Anterior cingulate cortex (tissue), 58 donors: ENCODE measurements at places on chromosomes 2 and 18.

GRCh38 chr18:44678725-44679055 is 2.0 kb upstream of the SETBP1 start:
- no peak for DNase-seq

DNA sequence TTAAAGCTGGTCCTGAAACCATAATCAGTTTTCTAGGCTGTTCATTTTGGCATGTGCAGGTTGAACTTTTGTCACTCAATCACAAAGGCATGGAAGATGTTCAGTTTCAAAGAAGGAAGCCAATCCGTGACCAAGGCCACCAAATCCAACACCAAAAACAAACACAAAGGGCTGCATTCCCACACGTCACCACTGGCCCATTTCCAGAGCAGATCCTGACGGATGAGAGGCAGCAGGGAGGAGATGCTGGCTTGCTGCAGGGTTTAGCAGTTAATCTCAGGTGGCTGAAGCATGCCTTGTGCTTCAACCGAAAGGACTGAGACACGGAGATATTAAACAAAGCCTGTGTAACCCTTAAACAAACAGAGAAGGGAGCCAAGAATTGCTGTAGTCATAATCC is 191.9 kb upstream of the CTAGE1 start:
- DNase-seq = no peak

- DNase-seq = no peak
These were observed 43.6 kb upstream of the IHH start for GRCh38 chr2:219104107-219105035.

GRCh38 chr2:73099486-73099885 is 13.3 kb downstream of the RAB11FIP5 start:
- no peak for DNase-seq

GRCh38 chr2:236236559-236237452 is 27.4 kb downstream of the ASB18 start:
- no peak for DNase-seq

DNA sequence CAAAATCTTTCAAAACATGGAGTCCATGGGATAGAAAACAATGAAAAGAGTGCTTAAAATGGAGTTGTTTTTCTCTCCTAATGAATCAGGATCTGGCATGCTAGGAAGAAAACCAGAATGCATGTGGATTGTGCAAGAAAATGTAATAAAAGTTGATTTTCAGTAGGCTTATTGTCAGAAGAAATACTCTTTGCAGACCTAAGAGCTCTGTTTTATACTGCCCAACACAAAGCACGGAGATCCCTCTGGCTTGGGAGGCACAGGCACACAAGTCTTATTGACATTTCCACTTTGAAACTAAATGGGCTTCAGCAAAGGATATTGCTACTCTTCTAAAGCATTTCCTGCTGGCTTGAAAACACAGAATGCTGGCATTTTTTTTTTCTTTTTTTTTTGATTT is 15.5 kb upstream of the DAPL1 start:
- no peak for DNase-seq
